ENCODE measurements at places on chromosomes 3 and 15.

GRCh38 chr3:74506246-74506645, 108.2 kb downstream of the CNTN3 start:
- no peak for DNase-seq

GRCh38 chr15:24823473-24823872, 131.3 kb upstream of the SNRPN start:
- DNase-seq, result no peak

- DNase-seq, result no peak
Observed at GRCh38 chr15:72338617-72339321, 18.8 kb upstream of the CELF6 start.

DNA sequence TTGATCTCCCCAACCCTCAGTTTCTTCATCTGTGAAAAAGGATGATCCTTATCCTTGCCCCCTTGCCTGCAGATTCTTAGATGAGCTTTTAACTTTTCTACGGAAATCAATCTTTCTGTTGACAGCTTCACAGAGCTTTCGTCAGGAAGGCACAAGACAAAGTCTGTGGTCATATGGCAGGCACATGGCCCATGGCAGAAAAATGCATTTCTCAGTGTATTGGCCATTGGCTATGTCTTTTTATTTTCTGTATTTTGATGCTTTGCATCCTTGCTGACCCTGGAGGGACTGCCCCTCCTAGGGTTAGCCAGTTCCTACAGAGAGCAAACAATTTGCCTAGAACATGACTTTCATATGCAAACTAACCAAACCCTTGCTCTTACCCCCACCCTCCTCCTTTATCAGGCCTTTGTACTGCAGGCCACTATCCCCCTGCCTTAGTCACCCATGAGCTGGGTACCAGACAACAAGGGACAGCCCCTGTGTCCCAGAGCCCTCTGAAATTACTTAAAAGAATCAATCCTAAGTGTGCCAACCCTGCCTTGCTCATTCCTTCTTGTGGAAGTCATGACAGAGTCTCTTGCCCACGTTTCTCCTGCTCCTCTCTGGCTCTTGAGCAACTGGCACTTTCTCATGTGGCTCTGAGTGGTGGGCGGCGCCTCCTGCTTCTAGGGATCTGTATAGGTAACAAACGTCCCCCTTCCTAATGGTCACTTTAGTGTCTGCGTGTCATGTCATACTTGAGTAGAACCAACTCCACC, 24.1 kb upstream of the NOX5 start:
- DNase-seq, result no peak

- DNase-seq, result no peak
Observed at GRCh38 chr15:98794748-98795147, 146.4 kb downstream of the IGF1R start.

GRCh38 chr3:178386880-178387279, 149.4 kb upstream of the KCNMB2 start:
- no peak for DNase-seq

DNA sequence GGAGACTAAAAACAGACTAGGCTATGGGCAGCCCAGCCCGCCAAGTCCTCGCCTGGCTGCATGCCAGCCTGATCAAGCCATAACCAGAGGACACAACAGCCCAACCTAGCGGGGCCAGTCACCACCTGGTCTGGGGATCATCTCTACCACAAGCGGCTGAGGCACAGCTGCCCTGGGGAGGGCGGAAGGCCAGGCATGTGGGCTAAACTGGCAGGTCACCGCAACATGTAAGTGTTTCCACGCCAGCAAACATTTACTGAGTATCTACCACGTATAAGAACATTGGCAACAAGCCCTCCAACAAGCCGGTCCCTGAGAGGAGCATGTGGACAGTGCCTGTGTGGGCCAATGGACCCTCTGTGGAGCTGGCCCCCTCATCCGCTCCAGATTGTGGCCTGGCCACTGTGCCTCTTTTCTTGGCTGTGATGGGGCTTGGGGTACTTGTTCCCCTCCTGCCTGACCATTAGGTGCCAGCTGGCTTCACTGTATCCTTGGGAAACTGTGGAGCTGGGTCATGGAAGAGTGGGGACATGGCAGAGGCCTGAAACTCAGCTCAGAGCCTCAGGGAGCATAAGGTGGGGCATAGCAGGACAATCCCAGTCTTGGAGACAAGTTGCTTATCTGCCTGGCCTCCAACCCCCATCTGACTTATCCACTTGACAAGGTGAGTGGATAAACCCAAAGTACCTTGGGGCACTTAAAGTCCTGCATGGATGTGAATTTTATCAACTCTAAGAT, 9.0 kb downstream of the UBXN7 start:
- no peak for DNase-seq

- DNase-seq, result no peak
Observed at GRCh38 chr3:13539671-13540070, 9.3 kb upstream of the FBLN2 start.
